ENCODE measurements at places on chromosomes 7 and 10. TPM values are rescaled to one million over a fixed set of nuclear protein-coding genes. Genes with fewer than 3 reads are reported as not detected.

GNAT3 gene
- not detected for total RNA-seq

PMPCB gene
- 90.0 TPM for total RNA-seq

MYH16 gene
- not detected for total RNA-seq

EPHB6 gene
- total RNA-seq: 18.1 TPM

KCNH2 gene
- 14.7 TPM for total RNA-seq

CPA2 gene
- total RNA-seq: not detected

CALML5 gene
- not detected for total RNA-seq

ZNF488 gene
- 5.2 TPM for total RNA-seq

PCLO gene
- total RNA-seq: 6.4 TPM

ANKRD22 gene
- not detected for total RNA-seq

LRRC18 gene
- total RNA-seq: not detected

TUBB8 gene
- total RNA-seq: 1.4 TPM

PTF1A gene
- not detected for total RNA-seq

FLNC gene
- 9.4 TPM for total RNA-seq

PTPRN2 gene
- total RNA-seq: 4.0 TPM

SOSTDC1 gene
- 0.70 TPM for total RNA-seq

HPS1 gene
- 21.4 TPM for total RNA-seq

CCL24 gene
- total RNA-seq: not detected

PTPN20 gene
- total RNA-seq: not detected

PAOX gene
- total RNA-seq: 8.7 TPM

TMEM209 gene
- total RNA-seq: 18.6 TPM

CLCN1 gene
- 0.23 TPM for total RNA-seq

HOXA5 gene
- not detected for total RNA-seq

CLRN3 gene
- not detected for total RNA-seq

MBL2 gene
- not detected for total RNA-seq
